ENCODE measurements at places on chromosomes 3 and 15.

DNA sequence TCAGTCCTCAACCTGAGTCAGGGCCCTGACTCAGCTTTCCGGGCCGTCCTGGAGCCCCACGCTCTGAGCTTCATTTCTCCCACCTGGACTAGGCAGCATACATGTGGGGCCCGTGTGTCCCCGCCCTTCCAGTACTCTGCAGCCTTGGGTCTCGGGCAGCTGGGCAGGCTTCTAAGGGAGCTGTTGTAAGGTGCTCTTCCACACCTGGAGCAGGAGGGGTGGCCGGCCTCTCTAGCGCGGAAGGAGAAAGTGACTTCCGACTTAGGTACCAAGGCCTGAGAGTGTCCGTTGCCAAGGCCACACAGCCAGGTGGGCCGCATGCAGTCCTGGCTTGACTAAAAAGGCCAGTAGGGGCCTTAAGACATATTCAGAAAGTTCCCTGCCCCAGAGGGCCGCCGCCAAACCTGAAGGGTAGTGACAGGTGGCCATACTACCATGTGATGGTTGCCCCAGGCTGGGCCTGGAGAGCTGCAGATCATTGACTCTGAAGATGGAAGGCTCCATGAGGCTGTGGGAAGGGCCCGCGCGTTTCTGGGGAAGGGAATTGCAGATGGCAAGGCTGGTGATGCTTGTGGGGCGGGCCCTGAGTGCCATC is 9.4 kb upstream of the SEMA3B start:
- no peak for DNase-seq

DNA sequence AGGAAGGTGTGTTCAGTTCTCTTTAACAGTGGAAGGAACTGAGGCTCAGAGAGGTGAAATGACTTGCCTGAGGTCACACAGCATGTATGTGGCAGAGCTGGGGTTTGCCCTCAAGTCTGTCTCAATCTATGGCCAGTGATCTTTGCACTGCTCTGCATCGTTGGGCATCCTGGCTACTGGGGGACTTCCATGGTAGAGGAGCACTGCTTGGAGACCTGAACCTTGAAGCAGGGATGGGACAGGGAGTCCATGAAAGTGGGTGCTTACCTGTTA is 2.0 kb downstream of the CORO2B start:
- no peak for DNase-seq

- DNase-seq = no peak
Observed at GRCh38 chr3:107833043-107833442, 257.8 kb downstream of the CD47 start.

DNA sequence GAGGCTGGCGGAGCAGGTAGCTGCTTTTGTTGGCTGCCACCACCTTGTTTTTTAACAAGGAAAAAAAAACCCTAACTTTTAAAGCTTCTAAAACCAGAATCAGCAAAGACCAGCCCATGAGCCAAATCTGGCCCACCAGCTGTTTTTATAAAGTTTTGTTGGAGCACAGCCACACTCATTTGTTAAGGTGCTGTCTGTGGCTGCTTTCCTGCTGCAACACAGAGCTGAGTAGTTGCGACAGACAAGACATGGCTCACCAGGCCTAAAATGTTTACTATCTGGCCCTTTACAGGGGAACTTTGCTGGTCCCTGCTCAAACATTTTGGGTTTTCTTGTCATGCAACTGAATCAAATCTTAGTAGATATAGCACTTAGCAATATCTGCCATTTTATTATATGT is 18.9 kb downstream of the EFCAB12 start:
- DNase-seq = no peak

- DNase-seq = no peak
Observed at GRCh38 chr3:57079474-57079831, 19.0 kb downstream of the SPATA12 start.

DNA sequence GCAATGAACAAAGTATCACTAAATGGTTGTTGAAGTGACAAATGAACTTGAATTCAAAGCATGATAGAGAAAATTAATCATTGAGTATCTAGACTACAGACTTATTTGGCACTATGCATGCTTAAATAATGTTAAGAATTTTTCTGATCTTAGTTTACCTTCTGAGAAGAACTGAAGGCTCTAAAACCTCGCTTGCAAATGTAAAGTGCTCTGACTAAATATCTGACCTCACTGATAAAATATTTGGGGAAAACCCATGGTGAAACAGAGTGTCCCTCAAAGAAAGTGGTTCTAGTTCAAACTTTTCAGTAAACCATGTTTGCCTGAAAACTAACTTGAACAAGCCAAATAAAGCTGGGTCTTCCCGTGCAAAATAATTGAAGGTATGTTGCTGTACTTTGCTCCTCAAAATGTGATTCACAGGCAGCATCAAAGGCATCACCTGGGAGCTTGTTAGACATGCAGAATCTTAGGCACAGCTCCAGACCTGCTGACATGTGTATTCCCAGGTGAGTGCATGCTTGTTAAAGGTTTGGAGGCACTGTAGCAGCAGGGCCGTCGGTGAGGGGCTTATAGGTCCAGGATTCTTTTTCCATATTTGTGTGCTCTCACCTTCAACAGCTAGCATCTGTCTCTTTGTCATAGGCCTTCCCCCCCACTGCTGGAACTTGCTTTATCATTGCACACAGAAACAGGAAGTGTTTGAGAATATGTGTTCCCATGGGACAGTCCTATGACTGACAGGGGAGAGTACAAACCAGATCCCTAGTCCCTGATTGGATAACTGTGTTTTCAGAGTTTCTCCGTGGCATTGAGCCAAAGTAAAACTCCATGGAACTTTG is 524.2 kb upstream of the LMCD1 start:
- peak; percentile 26 for DNase-seq

- DNase-seq = no peak
Observed at GRCh38 chr15:89328398-89329254, 6.0 kb downstream of the POLG start.

Data from GM12865 (cell line).